ENCODE measurements at places on chromosomes 2 and 18. TPM values are rescaled to one million over a fixed set of nuclear protein-coding genes. Genes with fewer than 3 reads are reported as not detected.

- DNase-seq: no peak
Observed at GRCh38 chr2:84386336-84387040, 72.6 kb downstream of the SUCLG1 start.

DNA sequence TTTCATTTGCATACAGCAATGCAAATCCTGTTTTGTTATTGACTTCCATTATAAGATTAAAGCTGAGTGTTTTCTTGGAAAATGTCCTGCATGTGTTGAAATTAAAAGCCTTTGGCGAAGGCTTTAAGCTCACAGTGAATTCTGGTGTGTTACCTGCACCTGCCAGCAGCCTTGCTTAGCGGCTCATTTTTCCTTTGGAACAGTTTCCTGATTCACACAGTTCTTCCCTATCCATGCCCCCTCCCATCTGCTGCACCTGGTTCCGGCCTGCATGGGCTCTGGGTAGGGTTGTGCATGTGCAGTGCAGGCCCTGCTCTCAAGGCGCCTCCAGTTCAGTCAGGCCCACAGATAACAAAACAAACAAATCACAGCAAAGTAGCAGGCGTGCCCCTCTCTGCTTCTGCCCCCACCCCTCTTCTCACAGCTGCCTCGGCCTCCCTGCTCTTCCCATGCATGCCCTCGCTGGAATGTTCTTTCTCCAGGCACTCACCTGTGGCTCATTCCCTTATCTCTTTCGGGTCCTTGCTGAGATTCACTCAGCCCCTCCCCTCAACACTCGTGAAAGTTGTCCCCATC is 15.8 kb downstream of the MTCL1 start:
- DNase-seq: no peak

DNA sequence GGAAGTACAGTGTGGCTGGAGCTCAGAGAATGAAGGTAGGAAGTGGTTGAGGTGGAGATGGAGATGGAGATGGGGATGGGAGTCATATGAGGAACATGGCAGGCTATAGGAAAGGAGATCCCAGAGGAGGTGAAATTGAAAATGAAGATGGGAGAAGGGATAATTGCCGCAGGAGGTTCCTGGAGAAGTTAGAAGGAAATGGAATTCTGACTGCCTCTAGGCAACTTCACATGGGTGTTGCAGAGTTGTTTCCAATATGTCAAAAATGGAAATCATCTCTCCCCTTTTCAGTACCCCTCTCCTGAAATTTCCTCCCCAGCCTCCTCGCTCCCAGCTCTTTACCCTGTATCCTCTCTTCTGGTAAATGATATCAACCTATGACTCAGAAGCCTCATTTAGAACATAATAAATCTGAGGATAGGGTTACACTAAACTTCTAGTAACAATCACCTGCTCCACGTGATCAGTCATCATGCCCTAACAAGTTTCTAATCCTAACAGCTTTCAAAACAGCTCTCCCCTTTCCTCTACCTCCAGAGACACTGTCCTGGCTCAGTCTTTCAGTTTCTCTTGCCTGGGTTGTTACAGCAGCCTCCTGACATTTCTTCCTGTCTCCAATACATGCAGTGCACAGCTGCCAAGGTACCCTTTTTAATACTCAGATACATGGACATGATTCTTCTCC is 201.9 kb upstream of the RBMS1 start:
- DNase-seq: no peak

GRCh38 chr2:102070058-102070642 is 72.4 kb upstream of the IL1R1 start:
- DNase-seq: no peak

GRCh38 chr18:31112804-31113203 is 10.6 kb upstream of the DSC2 start:
- DNase-seq: no peak

DNA sequence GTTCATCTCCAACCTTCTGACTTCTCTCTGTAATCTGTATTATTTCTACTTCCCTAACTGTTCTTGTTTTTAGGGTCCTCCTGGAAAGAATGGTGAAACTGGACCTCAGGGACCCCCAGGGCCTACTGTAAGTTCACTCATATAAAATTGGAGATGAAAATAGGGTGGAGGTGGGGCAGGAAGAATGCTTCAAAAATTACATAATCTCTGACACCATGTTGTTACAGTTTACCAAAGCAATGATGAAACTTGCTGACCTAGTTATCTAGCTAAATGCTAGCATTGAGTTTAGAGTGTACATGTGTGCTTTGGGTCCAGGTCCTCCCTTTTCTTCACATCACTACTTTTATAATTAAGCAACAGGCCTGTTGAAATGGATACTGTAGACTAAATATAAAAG is 23.1 kb downstream of the COL3A1 start:
- DNase-seq: no peak

GRCh38 chr2:104872866-104873688 is 19.2 kb downstream of the POU3F3 start:
- peak; percentile 42 for DNase-seq

- no peak for DNase-seq
Observed at GRCh38 chr2:126912201-126912600, 13.5 kb downstream of the TEX51 start.

GRCh38 chr2:95029898-95030341 is 4.4 kb downstream of the MAL start:
- no peak for DNase-seq

CNGA3 gene
- not detected for total RNA-seq

- DNase-seq: no peak
Observed at GRCh38 chr2:43361286-43361685, 134.9 kb upstream of the ZFP36L2 start.

GRCh38 chr2:240247868-240248720 is 107.6 kb upstream of the OTOS start:
- no peak for DNase-seq

PROC gene
- total RNA-seq: 0.29 TPM

FAM110C gene
- 0.78 TPM for total RNA-seq

DNA sequence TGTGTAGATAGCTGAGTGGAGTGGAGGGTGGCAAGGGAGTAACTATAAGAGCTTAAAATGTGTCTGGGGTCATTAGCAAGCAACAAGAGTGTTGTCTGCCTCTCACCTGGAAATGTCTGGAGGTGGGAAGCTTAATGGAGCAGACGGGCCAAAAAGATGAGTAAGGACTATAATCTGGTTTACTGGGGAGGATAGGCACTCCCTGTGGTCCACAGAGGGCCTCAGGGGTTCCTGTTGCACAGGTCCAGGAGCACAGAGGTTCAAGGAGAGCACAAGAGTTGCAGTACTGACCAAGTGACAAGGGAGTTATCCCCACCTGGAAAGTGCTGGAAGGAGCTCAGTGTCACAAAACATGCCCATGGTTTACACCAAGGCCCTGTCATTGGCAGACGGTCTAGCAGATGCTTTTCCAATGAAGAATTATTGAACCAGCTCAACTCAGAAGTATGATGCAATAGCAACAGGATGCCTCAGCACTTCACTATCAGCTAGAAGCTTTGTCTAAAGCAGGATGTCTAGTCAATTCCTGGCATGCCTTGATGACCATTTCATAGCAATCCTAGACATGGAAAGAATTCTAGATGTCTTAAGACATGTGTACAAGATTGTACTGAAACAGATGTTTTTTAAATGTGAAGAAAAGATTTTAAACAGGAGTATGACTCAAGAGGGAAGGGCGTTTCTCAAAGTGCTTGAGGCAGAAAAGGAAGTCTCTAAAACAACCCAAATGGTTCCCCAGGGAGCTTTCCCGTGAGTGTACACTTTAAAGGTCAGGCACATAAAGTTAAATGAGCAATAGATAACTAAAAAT is 62.9 kb upstream of the SERPINE2 start:
- DNase-seq: no peak

DNA sequence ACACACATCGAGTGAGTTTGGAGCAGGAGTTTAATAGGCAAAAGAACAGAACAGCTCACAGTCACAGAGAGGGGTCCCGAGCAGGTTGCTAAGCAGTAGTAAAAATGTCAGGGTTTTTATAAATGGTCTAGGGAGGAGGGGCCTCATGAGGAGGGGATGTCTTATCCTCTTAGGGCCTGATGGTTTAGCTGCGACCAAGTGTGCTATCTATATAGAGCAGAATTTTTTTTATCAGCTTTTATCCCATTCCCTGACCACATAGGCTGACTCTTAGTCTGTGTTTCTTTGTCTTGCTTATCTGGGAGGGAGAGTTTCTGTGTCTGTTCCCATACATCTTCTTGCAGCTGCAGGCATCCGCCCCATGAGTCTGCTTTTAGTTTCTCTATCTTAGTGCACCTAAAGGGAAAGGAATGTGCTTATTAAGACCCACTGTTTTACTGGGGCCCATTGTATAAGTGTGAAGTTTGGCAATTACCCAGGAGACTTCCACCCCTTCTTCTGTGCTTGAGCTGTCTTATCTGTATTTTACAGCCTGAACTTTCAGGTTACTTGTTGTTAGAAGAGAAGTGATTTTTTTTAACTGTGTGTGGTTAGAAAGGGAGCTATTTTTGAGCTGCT is 30.4 kb upstream of the GMCL1 start:
- DNase-seq: no peak

DNA sequence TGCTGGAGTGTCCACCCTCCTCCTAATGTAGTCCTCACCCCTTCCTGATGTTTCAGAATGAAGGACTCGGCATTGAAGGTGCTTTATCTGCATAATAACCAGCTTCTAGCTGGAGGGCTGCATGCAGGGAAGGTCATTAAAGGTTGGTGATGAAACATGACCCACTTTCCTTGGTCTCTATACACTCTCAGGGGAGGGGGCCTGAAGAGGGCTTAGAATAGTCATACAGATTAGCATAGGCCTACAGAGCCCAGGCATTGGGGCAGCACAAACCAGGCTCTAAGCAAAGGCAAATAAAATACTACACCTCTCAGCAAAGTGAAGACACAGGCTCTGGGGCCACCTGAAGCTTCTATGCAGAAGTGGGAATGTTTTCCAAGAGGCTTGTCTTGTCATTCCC is 1.8 kb downstream of the IL36RN start:
- no peak for DNase-seq

DNA sequence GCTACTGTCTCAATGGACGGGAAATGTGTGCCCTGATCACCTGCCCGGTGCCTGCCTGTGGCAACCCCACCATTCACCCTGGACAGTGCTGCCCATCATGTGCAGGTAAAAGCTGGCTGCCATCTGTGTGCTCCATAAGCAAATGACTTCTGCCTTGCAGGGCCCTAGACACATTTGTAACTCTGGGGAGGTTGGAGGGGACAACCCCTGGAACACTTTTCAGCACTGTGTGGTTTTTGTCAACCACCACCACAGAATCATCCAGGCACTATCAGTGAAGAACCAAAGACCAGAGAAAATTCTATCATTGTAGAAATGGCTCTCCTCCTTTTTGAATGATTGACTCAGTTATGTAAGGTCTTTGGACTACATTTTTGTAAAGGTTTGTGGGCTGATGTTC is 84.3 kb downstream of the FEZ2 start:
- no peak for DNase-seq

GRCh38 chr18:62165583-62165982 is 21.3 kb downstream of the PIGN start:
- no peak for DNase-seq

GRCh38 chr2:201901786-201902185 is 95.4 kb downstream of the CDK15 start:
- no peak for DNase-seq

- no peak for DNase-seq
Observed at GRCh38 chr2:39615675-39616074, 50.0 kb upstream of the TMEM178A start.

LPIN2 gene
- total RNA-seq: 91.8 TPM

GRCh38 chr2:242046206-242046826 is 176.8 kb downstream of the RTP5 start:
- DNase-seq: no peak

GRCh38 chr2:7011356-7012083 is 94.3 kb downstream of the RNF144A start:
- DNase-seq: no peak

GRCh38 chr2:203533676-203534591 is 1.2 kb downstream of the RAPH1 start:
- no peak for DNase-seq

GRCh38 chr2:27915874-27916273 is 25.3 kb downstream of the BABAM2 start:
- no peak for DNase-seq

- no peak for DNase-seq
Observed at GRCh38 chr2:200068642-200069041, 113.3 kb downstream of the MAIP1 start.

DNA sequence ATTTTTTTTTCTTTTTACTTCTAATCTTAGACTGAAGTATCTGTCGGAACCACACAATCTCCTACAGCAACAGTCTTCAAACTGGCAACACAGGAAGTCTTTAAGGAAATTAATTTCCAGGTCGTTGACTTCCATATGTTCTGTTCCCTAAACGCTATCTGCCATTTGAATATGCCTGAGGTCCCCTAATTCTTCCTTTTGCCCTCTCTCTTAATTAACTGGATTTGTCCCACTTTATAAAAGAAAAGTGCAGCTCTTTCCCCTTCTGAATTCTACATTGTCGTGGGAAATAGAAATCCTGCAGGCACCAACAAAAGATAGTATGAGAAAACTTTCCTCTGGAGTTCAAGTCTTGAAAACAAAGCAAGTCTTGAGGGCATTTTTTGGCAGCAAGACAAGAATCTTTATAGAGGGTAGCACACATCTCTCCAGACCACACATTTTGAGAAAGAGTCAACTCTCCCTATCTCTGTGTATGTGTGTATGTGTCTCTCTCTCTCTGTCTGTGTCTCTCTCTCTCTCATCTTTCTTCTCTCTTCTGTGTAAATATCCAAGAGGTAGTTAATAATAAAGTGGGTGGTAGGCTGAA is 879.8 kb downstream of the SOCS6 start:
- no peak for DNase-seq

C2orf78 gene
- not detected for total RNA-seq

ATP6V1C2 gene
- 0.05 TPM for total RNA-seq
